T-helper 2 cell treated with Interferon-gamma antibody and Interleukin-4, amounts not matched to agents 5 μg/mL and 100 μg/mL, for 36 hours (primary cell): ENCODE measurements at places on chromosomes 12 and 14.

GRCh38 chr12:107287436-107288413 lies 194.4 kb upstream of the CRY1 start:
- peak; percentile 64 for DNase-seq

DNA sequence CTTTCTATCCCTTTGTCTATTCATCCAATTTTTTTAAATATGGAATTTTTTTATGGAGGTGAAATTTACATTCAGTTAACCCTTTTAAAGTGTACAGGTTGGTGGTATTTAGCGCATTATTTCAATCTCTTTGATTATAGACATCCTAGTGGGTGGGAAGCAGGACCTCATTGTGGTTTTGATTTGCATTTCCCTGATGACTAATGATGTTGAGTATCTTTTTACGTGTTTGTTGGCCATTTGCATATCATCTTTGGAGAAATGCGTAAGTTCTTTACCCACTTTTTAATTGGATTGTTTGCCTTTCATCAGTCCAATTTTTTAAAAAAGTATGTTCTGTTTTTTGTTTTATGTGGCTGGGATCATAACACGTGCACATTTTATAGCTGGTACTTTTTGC lies 20.8 kb downstream of the PAPLN start:
- no peak for DNase-seq

DNA sequence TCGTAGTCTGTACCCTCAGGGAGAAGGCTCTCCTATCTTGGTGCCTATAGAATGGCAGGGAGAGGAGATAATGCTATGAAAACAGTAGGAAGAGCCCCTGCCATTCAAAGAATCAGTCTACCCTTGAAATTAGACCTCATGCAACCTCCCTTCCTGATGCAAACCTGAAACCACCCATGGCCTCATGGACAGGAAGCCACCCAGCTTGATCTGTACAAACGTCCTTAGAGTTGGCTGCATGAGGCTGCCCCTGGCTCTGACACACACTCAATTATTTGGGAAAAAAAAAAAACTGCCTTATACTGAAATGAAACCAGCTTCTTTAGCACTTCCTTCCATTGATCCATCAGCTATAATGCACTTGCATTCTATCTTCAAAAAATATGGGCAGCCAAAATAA lies 116.6 kb upstream of the BCL2L14 start:
- no peak for DNase-seq

DNA sequence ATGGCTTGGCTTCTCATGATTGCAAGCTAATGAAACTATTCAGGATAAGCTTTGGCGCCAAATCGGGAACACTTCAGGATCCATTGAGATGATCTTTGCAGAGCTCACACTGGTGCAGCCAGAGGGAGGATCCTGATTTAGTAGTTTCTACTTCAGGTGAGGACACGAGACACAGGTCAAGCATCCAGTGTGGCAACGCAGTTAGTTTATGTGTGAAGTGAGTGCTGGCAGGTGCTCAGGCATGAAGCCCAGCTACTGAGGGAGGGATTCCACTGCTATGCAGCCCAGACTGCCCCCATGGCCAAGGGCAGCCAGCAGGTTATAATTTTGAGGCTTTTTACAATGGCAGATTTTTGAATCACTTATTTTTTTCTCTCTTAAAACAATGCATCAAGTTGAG lies 113.5 kb upstream of the PCED1B start:
- no peak for DNase-seq

- DNase-seq = no peak
Observed at GRCh38 chr14:35258420-35258819, 33.8 kb upstream of the PSMA6 start.

DNA sequence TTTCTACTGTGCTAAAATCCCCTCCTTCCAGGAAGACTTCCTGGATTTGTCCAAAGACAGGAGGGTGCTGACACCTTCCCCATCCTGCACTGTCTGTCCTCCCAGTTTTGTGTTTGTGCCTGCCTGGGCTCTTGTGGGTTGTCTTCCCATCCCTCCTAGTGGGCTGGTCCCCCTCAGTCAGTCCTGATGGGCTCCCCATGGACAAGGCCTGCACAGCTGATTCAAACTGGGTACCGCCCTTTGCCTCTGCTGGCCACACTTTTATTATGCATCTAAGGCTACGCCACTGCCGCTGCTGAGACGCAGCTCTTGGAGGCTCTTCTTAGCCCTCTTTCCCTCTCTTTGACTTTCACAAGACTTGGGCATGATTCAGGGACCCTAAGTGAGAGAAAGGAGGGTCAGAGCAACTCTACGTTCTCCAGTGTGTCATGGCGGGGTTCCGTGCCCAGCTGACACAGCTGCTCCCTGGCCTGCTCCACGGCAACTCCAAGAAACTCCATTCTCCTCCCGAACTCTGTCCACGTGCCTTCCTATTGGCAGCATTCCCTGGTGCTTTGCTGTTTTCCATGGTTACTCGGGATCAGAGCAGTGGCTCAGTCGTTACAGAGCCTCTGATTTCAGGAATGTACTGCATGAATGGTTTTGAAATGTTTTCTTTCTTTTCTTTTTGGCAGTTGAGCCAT lies 3.8 kb upstream of the KRT85 start:
- no peak for DNase-seq

- no peak for DNase-seq
Observed at GRCh38 chr12:52344111-52344510, 22.9 kb upstream of the KRT83 start.

GRCh38 chr14:102246071-102246470 lies 58.9 kb downstream of the MOK start:
- no peak for DNase-seq

GRCh38 chr12:112847708-112848337 lies 56.3 kb downstream of the RPH3A start:
- no peak for DNase-seq
